ENCODE measurements at places on chromosomes 13 and 19. TPM values are rescaled to one million over a fixed set of nuclear protein-coding genes. Genes with fewer than 3 reads are reported as not detected.

GRCh38 chr13:76035711-76036110 is 399.6 kb downstream of the LMO7 start:
- no peak for DNase-seq

DNA sequence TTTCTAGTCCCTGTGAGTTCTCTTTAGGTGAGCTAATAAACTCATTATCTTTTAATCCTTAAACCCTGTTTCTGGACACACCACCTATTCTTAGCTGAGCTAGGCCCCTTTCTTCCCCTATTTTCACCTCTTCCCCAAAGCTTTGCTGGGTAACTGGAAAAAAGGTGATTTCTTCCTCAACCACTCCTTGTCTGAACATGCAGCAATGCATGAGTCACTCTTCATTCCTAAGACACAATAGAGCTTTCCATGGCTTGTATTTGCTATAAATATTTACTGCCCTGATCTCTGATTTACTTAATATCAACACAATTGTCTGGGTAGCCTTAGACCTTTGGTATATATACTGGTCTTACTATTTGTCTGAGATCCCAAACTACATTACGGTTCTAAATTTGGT is 370.9 kb downstream of the KLF5 start:
- no peak for DNase-seq

DNA sequence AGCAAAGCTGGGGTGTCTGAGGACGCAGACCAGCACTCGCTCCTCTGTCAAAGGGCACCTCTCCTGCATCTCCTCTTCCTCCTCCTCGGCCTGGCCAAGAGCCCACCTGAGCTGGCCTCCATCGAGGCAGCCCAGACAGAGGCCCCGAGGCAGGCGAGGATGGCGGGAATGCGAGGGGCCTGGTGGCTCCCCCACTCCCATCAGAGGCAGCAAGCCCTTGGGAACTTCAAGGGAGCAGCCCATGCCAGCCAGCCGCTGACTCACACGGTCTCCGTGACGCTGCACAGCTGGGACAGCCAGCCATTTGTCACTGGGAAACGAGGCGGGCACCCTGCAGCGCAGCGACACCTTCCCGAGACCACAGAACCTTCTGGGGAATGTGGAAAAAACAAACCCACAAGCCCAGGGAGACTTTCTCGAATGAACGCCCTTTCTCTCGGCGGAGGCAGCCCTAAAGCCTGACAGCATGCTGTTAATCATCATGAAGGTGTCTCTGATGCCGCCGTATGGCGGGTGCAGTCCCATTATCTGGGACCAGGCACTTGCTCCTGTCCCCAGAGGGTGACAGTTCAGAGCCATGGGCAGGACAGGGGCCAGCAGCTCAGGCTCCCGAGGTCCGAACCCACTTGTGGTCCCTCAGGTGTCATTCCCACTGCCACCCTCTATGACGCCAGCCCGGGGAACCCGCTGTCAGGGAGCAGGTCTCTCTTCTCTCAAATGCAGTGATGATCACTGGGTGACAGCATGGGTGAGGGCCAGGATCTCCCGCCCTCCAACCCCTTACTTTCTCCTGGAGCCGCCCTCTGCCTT is 53.0 kb downstream of the PEPD start:
- DNase-seq, result no peak

DNA sequence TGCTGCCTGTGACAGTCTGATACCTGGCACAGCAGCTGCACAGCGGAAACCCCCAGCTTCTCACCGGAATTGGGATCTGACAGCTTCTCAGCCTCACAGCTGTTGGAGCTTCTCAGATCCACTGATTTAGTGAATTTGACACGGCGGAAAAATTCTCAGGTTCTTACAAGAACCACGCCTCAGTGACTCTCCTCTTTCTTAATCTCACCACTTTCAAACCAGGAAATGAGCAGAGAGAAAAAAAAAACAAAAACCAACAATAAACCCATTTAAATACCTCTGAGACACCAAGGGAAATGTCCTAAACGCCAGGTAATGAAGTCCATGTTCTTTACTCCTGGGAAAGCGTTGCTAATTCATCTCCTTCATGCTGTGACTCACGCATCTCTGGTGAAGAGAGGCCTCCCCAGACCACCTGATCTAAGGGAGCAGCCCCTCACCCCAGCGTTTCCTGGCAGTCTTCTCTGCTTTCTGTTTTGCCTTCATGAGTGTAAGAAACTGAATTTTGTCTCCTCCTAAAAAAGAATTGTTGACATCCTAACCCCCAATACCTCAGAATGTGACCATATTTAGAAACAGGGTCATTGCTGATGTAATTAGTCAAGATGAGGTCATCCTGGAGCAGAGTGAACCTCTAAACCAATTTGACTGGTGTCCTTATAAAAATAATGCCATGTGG is 15.9 kb upstream of the IZUMO2 start:
- no peak for DNase-seq

DNA sequence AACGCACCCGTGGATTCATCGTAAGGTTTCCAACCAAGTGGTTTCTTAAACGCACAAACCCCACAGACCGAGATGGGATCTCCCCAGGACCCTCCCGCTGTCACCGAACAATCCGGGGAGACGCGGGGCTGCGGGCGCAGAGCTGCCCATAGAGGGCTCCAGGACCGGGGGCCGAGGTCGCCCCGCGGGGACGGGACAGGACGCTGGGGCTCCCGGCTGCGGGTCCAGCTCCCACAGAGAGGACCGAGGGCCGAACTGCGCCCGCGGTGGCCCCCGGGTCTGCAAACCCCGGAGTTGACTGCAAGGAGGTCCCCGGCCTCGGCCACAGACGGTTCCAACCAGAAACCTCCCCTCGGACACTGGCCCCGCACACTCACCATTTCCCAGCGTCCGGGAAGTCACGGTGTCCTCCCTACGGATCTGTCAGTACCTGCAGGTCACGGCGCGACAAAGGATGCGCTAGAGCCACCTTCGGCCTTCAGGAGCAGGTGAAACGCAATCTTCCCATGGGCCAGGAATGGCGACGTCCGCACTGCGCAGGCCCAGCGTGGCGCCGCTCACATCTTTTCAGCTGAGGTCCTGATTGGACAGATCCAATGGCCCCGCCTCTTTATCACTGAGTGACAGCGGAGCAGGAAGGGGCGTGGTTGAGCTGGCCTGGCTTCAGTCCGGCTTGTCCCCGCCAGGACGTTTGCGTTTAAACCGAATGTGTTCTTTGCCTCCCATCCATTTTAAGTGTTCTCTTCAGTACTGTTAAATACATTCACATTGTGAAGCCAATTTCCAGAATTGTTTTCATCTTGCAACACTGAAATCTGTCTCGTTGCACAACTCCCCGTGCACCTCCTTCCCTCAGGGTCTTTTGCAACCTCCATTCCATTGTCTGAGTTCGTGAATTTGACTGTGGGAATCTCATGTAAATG is at the start of gene ZNF14:
TSS of gene ZNF14 (minus strand) at position 534 of the 923 bp plus-strand sequence. CDS start at position 380, 154 bp downstream.
- DNase-seq, result peak; percentile 90

DNA sequence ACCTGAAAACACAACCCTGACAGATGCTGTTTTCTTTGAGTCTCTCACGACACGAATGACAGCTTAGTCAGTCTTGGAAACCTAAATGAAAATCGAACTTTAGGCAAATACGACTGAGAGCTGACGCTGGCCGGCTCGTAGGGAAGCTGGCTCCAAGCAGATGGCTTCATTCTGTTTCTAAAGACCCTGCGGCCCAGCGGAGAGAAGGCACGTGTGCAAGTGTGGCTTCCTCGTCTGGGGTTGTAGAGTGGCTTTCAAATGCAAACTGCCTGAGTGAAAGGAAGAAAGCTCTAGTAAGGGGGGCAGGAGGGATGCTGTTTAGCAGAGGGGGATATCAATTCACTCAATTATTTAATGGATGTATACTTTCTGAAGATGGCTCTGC is 26.1 kb upstream of the TIMM44 start:
- DNase-seq, result no peak

GRCh38 chr13:77306458-77306857 is 20.4 kb downstream of the MYCBP2 start:
- no peak for DNase-seq

- DNase-seq, result no peak
Measured at GRCh38 chr19:23554548-23554947, 132.5 kb downstream of the ZNF675 start.

DNA sequence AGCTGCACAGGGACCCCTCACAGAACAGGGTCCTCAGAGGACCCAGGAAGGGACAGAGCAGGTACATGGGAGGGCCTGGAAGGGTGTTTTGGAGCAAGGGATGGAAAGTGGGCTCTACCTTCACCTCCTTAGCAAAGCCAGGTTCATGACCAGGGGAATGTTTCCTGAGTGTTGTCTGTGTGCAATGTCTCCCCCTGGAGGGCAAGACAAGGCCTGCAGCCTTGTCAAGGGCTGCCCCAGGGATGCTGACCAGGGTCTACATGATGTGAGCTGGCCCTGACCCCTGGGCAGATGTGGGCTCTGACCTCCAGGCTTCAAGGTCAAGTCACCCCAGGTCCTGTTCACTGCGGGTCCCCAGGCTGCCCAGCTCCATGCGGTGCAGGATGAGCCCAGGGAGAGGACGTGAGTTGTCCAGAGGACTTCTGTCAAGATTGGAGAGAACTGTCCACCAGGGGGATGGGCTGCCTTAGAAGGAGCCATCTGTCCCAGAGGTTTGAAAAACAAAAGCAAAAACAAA is 1.0 kb upstream of the CEACAM1 start:
- peak; percentile 59 for DNase-seq

DNA sequence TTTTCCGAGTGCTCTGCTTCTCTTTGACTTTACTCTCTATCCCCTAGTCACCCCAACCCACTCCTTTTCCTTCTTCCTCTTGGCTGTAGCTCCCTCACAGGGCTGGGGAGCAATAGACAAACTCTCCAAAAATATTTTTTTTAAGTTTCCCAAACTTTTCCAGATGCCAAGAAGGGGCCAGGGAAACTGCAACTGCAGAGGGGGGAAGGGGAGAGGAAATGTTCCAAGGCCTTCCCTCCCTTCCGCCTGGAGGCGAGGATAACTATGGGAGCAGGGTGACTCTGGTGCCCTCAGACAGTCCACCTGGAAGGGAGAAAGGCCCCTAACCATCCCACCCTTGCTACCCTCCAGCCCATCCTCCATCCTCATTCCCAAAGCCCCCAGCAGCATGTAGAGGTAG is 49.4 kb downstream of the LYL1 start:
- no peak for DNase-seq

Gene RAVER1
- 5.1 TPM for polyA plus RNA-seq

Gene ZNF136
- 2.0 TPM for polyA plus RNA-seq

Gene MYPOP
- 7.1 TPM for polyA plus RNA-seq

Gene TMEM255B
- polyA plus RNA-seq, result 12.9 TPM

Gene MYO16
- 5.9 TPM for polyA plus RNA-seq

Gene TLE2
- polyA plus RNA-seq, result 35.9 TPM

Gene MYH14
- 29.3 TPM for polyA plus RNA-seq

Gene HNRNPA1L2
- 9.1 TPM for polyA plus RNA-seq

Gene FUT3
- 0.01 TPM for polyA plus RNA-seq

Data from heart right ventricle (tissue), 16 donors.